ENCODE measurements at places on chromosomes 5 and 9. TPM values are rescaled to one million over a fixed set of nuclear protein-coding genes. Genes with fewer than 3 reads are reported as not detected.

The C9orf153 gene
- total RNA-seq: 0.46 TPM

The SMARCA2 gene
- total RNA-seq: 88.7 TPM

The GGTA1 gene
- total RNA-seq: 5.6 TPM

The PCDHB6 gene
- total RNA-seq: 0.46 TPM

The IFNK gene
- total RNA-seq: not detected

The STKLD1 gene
- total RNA-seq: 2.1 TPM

The ROPN1L gene
- 1.2 TPM for total RNA-seq

The CNTLN gene
- 10.6 TPM for total RNA-seq

The NAIP gene
- 17.9 TPM for total RNA-seq

- no peak for DNase-seq
These were observed 190.4 kb downstream of the MTRR start for GRCh38 chr5:8059337-8059736.

GRCh38 chr5:99814321-99815063 lies 720.7 kb upstream of the FAM174A start:
- DNase-seq: no peak

DNA sequence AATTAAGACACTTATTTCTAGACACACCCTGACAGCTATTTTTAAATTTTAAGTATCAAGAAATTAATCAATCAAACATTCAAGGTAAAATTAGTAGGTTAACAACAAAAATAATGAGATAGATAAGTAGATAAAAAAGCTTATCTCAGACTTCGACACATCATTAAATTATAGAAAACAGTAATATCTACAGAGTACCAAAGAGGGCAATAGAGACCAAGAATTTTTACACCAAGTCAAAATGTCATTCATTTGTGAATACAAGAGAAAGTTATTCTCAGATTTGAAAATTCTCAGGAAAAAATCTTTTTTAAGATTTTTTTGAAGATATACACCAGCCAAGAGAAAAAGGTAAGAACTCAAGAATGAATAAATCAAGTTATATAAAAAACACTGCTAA lies 445.6 kb downstream of the ACTL7B start:
- no peak for DNase-seq

DNA sequence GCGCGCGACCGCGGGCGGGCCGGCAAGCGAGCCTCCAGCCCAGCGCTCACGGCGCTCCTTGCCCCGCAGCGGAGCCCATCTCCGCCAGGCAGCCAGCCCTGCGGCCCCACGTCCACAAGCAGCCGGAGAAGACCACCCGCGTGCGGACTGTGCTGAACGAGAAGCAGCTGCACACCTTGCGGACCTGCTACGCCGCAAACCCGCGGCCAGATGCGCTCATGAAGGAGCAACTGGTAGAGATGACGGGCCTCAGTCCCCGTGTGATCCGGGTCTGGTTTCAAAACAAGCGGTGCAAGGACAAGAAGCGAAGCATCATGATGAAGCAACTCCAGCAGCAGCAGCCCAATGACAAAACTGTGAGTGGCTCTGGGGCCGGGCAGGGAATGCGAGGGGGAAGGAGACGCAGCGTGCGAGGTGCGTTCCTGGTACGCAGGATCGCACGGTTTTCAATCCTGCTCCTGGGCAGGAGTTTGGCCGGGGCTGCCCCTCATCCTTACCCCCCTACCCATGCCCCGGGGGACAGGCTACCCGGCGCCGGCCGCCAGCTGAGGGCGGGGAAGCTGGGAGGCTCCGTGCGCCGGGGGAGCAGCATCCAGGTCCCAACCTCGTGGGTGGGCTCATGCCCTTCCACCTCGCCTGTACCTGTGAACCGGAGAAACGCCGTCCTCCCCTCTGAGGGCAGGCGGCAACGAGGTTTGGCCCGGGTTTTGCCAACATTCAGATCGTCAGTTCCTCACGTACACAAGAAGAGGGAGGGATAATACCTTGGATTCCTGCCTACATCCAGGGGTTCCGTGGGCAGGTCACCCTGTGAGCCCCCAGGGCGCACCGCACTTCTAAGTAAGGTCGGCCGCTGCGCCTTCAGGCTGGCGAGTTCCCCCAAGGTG lies 6.6 kb downstream of the ISL1 start:
- no peak for DNase-seq

DNA sequence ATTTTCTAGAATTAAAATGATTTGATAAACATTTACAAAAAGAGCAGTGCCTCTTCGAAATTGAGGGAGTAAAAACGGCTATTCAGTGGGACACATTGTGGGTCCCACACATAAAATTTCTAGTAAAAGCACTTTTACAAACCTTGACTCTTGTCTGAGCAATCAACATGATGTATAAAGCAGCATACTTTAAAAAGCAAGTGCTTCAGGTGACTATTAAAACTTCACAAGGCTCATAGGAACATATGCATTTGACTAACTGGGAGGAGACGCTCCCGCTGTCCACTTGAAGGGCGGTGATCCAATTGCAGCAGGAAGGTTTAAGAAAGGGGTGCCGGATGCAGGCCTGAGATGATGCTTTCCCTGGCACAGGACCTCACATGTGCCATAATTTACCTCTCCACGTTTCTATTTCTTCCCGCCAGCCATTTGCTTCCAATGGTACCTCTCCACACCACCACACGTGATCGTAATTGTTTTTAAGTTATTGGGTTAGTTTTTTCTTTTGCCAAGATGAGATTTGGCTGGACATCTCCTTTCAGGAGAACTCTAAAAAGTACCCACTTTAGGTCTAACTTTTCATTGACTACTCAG lies 1.8 kb downstream of the MCTP1 start:
- DNase-seq: no peak

GRCh38 chr5:172540099-172540870 lies 86.0 kb upstream of the SH3PXD2B start:
- DNase-seq: peak; percentile 62

- DNase-seq: no peak
These were observed 1.4 kb downstream of the DOK3 start for GRCh38 chr5:177508221-177508611.

- DNase-seq: no peak
These were observed 21.0 kb downstream of the NIPBL start for GRCh38 chr5:36897616-36898015.

- DNase-seq: peak; percentile 95
These were observed 1.5 kb upstream of the OLFM1 start for GRCh38 chr9:135085830-135086546.

DNA sequence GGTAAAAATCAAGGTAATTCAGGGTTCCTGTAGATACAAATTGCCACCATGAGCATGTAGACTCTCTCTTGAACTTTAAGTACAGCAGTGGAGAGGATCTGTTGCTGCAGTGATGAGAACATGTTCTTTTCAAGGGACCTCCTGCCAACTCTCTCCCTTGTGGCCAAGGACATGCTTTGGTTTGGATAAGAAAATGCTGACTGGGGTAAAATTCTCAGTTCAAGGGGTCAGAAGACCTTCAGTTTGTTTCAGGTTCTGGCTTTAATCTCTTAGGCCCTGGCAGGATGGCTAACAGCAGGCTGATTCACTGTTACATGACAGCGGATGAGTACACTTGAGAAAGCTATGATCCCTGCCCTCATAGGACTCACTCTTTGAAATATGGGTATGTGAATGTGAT lies 299.2 kb upstream of the NMUR2 start:
- no peak for DNase-seq

- no peak for DNase-seq
These were observed 52.4 kb downstream of the DMRT2 start for GRCh38 chr9:1102642-1102970.

- DNase-seq: no peak
These were observed 40.0 kb upstream of the GRAMD2B start for GRCh38 chr5:126383246-126383645.

GRCh38 chr9:108552459-108553040 lies 303.2 kb downstream of the ACTL7B start:
- DNase-seq: peak; percentile 82

- peak; percentile 84 for DNase-seq
These were observed 103.3 kb upstream of the TAS2R1 start for GRCh38 chr5:9733486-9733885.

GRCh38 chr5:80703747-80704146 lies 49.0 kb upstream of the DHFR start:
- DNase-seq: no peak

DNA sequence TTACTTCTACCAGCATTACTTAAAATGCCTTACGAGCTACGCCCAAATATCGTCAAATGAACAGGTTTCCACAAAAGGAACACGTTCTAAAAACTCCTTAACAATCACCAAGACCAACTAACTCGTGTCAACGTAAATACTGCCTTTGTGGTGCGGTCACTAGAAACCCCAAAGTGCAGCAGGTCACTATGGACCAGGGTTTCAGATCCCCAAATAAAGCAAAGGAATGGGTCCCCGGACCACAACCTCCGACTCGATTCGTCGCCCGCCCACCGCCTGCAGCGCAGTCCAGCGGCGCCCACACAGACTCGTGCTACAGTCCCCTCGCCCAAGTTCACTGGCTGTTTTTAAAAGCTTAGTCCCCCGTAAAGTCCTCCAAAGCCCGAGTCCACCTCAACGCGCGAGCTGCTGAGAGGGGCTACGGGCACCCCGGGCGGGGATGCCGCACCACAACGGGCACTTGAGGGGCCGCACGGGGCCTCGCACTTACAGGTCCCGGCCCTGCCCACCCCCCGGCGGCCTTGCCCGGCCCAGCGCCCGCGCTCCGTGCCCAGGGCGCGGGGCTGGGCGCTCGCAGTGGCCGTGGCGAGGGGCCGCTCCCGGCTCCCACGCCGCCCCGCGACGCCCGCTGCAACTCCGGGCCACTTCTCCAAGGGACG lies 1.1 kb downstream of the NFIB start:
- DNase-seq: no peak

DNA sequence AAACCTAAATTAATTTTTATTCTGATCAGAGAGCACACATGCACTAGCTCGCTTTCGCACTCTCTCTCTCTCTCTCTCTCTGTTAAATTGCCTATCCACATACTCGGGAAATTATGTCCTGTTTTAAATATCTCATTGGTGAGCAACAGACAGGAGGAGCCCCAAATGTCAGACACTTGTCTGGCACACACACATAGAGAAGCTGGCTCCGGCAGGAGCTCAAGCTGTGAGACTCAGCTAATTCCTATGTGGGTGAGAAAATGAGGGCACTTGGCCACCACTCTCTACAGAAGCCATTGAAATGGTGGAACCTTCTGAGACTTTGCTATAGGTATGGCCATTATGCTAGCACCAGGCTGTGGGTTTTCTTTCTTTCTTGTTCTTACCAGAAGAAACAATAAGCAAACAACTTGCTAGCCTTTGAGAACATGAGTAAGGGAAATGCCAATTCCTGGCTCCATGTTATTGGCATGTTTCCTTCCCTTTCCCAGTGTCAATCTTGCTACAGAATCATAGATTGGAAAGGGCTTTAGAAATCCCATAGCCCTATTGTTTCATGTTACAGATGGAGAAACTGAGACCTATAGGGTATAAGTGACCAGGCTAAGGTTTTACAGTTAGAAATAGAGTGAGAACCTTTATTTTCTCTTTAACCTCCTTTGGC lies 9.0 kb downstream of the RFX3 start:
- no peak for DNase-seq

- no peak for DNase-seq
These were observed 4.5 kb downstream of the MACIR start for GRCh38 chr5:103263054-103263453.

DNA sequence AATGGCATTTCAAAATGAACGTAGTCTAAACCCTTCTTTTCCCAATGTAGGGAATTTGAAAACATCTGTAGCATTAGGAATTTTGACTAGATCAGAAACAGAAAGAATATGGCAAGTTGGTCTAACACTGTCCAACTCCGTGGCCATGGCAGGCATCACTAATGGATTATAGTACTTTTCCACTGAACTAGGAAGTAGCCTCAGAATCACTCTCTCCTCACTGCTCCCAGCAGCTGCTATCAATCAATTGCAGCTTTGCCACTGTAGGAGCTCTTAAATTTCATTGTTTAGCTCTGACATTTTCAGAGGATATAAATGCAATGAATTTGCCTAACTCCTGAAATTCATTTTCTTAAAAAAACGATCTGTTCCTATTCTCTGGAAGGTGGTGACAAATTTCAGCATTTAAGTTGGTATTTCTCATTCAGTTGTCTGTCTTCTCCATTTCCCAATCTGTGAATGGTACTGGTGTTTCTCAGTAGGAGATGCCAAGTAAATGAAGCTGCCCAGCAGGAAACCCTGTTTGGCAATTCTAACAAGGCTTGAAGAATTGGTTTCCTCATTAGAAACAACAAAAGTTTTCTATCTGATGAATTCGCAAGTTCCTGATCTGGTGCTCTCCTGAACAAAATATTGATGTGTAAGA lies 64.7 kb downstream of the TLR4 start:
- DNase-seq: no peak
